Ovary (tissue), 10 donors: ENCODE measurements at places on chromosomes 7 and 10. TPM values are rescaled to one million over a fixed set of nuclear protein-coding genes. Genes with fewer than 3 reads are reported as not detected.
A peak's percentile ranks its signal among the peaks of the same experiment; 100 is the strongest.

The FXYD4 gene
- not detected for total RNA-seq

DNA sequence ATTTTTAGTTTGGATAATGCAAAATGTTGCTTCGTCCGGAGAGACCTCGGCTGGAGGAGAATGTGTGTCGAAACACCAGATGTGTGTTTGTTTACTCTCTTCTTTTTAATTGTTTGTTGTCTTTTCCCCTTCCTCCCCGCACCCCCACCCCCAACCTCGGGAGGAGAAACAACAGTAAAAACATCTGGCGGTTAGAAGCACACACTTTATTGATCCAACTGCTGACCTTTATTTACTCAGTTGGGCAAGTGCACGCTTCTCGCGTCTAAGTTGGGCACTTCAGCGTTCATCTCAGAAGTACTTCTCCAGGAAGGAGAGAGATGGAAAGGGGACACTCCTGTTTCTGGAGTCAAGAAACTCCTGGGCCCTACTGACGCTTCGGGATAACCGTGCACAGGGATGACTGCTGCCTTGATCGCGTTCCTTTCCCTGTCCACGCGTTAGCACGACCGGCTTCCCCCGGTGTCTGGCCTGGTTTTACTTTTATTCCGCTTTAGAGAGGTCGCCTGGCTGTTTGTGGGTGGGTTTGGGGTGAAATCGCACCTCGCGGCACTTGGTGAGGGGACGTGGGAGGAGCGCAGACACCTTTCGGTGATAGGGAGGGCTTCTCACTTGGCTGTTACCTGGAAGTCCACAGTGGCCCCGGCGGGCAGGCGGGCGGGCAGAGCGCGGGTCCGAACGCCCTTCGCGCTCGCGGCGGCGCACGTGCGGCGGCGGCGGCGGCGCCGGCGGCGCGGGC lies 168.3 kb upstream of the PPP1R3A start:
- H3K4me1 ChIP-seq, result no peaks in the 10 kb centered on the region
- H3K27me3 ChIP-seq, result no peaks in the 10 kb centered on the region
- peak; percentile 47 for DNase-seq
- H3K36me3 ChIP-seq, result no peaks in the 10 kb centered on the region
- H3K4me3 ChIP-seq, result peak overlapping the region; percentile 80
- H3K27ac ChIP-seq, result peak overlapping the region; percentile 61

The PAPOLB gene
- total RNA-seq, result 0.10 TPM

GRCh38 chr10:59135275-59135674 lies 41.2 kb upstream of the PHYHIPL start:
- no peaks in the 10 kb centered on the region for H3K36me3 ChIP-seq
- DNase-seq, result no peak
- H3K27me3 ChIP-seq, result no peaks in the 10 kb centered on the region
- H3K4me1 ChIP-seq, result no peaks in the 10 kb centered on the region
- no peak overlapping the region for H3K4me3 ChIP-seq

The ATP6V1F gene
- 108 TPM for total RNA-seq

DNA sequence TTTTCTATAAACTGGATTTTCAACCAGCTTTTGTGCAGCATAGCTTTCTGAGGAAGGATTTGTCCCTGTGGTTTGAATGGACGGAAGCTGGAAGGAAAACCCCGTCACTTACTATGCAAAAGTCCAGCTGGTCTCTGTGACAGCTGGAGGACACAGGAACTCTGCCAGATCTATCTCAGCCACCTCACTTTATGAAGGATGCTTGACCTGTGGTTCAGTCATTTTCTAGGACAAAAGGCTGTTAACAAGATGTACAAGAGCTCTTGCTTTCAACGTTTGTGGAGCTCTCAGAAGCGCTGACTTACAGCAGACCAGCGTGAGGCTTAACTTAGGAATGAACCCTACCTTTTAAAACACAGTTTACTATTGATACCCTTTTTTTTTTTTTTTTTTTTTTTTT lies 90.8 kb downstream of the CREM start:
- H3K4me1 ChIP-seq, result no peaks in the 10 kb centered on the region
- H3K36me3 ChIP-seq, result no peaks in the 10 kb centered on the region
- H3K27me3 ChIP-seq, result no peaks in the 10 kb centered on the region
- no peak for DNase-seq
- no peak overlapping the region for H3K4me3 ChIP-seq

The TCERG1L gene
- 8.0 TPM for total RNA-seq

DNA sequence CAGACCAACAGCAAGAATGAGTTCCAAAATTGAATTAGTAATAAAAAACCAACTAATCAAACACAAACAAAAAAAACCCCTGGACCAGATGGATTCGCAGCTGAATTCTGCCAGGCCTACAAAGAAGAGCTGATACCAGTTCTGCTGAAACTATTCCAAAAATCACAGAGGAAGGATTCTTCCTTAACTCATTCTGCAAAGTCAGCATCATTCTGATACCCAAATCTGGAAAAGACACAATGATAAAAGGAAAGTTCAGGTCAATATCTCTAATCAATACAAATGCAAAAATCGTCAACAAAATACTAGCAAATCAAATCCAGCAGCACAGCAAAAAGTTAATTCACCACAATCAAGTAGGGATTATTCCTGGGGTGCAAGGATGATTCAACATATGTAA lies 6.1 kb upstream of the ABCA13 start:
- no peaks in the 10 kb centered on the region for H3K27me3 ChIP-seq
- no peaks in the 10 kb centered on the region for H3K36me3 ChIP-seq
- DNase-seq, result no peak
- no peaks in the 10 kb centered on the region for H3K4me1 ChIP-seq
- H3K4me3 ChIP-seq, result no peak overlapping the region

DNA sequence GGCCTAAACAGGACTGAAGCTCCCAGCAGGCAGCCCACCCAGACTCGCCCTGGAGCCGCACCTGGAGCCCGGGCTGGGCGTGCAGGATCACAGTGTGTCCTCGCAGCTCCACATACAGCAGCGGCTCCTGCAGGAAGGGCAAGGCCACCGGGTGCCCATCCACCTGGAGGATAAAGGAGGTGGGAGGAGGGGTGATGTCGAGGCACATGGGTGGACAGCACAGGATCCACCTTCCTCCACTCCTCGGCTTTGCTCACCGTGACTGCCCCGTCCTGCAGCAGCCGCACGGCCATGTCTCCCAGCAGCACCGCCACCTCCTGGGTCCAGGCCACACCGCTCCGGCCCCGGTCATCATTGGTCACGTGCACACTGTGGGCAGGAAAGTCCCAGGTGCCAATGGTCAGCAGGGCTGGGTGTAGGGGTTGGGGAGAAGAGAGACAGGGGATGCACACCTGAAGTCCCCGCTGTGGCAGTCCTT lies 16.8 kb downstream of the ATP6V1F start:
- no peak for DNase-seq
- no peak overlapping the region for H3K27ac ChIP-seq
- no peaks in the 10 kb centered on the region for H3K4me1 ChIP-seq
- no peaks in the 10 kb centered on the region for H3K36me3 ChIP-seq

DNA sequence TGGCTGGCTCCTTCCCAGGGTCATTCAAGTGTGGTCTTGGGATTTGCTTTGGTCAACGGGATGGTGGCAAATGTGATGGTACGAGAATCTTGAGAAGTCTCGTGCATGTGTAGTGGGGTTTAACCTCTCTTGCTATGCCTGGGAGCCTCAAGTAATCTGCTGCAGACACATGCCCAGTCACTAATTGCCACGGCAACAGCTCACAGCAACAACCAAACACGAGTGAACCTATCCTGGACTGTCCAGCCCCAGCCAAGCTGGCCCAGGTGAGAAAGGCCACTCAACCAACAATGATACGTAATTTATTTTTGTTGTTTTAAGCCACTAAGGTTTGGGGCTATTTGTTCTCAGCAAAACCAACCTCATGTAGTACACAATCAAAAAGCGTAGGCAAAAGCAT lies 38.1 kb upstream of the DDC start:
- no peak for DNase-seq
- H3K27me3 ChIP-seq, result no peaks in the 10 kb centered on the region
- H3K4me3 ChIP-seq, result no peak overlapping the region
- no peaks in the 10 kb centered on the region for H3K4me1 ChIP-seq
- no peaks in the 10 kb centered on the region for H3K36me3 ChIP-seq

The ENKUR gene
- 0.20 TPM for total RNA-seq

- no peaks in the 10 kb centered on the region for H3K27me3 ChIP-seq
- H3K4me1 ChIP-seq, result no peaks in the 10 kb centered on the region
- no peak overlapping the region for H3K4me3 ChIP-seq
- no peak overlapping the region for H3K27ac ChIP-seq
- no peaks in the 10 kb centered on the region for H3K36me3 ChIP-seq
Observed at GRCh38 chr10:124262971-124263370, 155.8 kb downstream of the OAT start.

The MYOF gene
- 72.0 TPM for total RNA-seq
